Naive thymus-derived CD4-positive, alpha-beta T cell (primary cell): ENCODE measurements at places on chromosomes 1 and 21. TPM values are rescaled to one million over a fixed set of nuclear protein-coding genes. Genes with fewer than 3 reads are reported as not detected.

GRCh38 chr1:25624156-25624555 lies 7.6 kb downstream of the MAN1C1 start:
- H3K36me3 ChIP-seq: peaks cover 6% of the 10 kb centered on the region
- DNase-seq: peak; percentile 43
- H3K27ac ChIP-seq: peak overlapping the region; percentile 51
- H3K27me3 ChIP-seq: no peaks in the 10 kb centered on the region

DNA sequence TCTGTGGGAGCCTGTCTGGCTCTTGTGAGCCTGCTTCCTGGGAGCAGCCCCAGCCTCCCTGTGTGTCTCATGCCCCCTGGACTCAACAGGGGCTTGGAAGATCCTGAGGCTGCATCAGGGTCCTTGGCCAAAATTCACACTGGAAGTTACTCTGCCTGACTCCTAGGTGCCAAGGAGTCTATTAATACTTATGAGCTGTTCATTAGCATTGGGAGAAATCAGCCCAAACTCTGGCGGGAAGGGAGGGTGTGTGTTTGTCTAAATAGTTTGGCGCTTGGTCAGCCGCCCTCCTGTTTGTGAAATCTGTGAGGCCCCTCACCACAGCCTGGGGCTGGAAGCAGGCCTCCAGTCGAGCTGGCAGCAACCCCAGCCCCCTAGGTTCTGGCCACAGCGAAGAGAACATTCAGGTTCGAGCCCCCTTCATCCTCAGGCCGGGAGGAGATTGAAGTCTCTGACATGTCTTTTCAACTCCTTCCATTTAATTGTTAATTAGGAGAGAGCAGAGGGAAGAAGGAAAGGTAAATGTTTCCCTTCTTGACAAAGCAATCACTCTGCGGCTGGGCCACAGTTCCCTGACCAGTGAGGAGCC lies 82.1 kb upstream of the F3 start:
- H3K4me1 ChIP-seq: no peaks in the 10 kb centered on the region
- no peaks in the 10 kb centered on the region for H3K36me3 ChIP-seq
- no peak overlapping the region for H3K27ac ChIP-seq
- DNase-seq: no peak
- no peak overlapping the region for H3K4me3 ChIP-seq

DNA sequence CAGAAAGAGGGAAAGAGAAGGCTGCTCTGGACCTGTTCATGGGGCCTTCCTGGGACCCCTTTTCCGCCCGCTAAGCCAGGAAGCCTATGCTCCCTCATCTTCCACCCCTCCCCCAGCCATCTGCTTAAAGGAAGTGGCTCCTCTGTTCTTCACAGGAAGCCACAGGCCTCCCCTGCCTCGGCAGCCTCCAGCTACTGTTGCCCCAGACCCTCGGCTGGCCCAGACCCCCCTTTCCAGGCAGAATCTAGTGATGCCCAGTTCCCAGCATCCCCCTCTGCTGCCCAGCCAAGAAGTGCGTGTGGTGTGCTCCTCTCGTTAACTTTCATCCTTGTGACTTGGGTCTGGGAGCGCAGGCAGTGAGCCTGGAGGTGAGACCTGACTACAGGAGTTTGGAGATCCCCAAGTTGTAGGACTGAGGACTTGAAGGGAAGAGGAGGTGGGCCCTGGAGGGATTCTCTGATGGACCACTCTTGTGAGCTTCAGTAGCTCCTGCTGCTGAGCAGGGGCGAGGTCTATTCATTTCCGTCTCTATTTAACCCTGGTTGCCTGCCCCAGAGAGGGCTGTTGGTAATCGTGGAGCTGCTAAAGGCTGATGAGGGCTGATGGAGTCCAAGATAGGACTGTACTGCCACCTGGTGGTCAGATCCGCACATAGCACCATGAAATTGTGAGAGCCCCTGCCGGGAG lies 9.1 kb downstream of the IFI6 start:
- peaks cover 16% of the 10 kb centered on the region for H3K36me3 ChIP-seq
- peaks cover 38% of the 10 kb centered on the region for H3K4me1 ChIP-seq
- H3K27ac ChIP-seq: peak overlapping the region; percentile 81
- peak overlapping the region; percentile 64 for H3K4me3 ChIP-seq
- H3K27me3 ChIP-seq: no peaks in the 10 kb centered on the region
- DNase-seq: peak; percentile 94

- H3K4me3 ChIP-seq: no peak overlapping the region
- no peak overlapping the region for H3K27ac ChIP-seq
- H3K27me3 ChIP-seq: no peaks in the 10 kb centered on the region
- H3K36me3 ChIP-seq: no peaks in the 10 kb centered on the region
- no peak for DNase-seq
Measured at GRCh38 chr1:174116042-174116441, 43.3 kb upstream of the RABGAP1L start.

DNA sequence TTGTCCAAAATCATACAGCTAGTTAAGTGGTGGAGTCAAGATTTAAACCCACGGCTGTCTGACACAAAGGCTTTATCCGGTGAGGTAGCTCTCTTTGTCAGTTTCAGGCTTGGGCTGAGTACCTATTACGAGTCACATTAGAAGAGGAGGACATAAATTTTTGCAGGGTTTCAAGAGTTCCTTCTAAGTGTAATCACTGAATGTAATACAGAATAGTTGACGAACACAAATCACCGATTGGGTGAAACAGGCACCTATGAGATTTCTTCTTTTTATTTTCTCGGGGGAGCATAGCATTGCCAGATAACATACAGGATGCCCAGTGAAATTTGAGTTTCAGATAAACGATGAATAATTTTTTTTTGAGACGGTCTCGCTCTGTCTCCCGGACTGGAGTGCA lies 847 bp downstream of the PSMD4 start:
- H3K4me1 ChIP-seq: peaks cover 6% of the 10 kb centered on the region
- H3K36me3 ChIP-seq: no peaks in the 10 kb centered on the region
- DNase-seq: no peak
- H3K27ac ChIP-seq: peak overlapping the region; percentile 79

DNA sequence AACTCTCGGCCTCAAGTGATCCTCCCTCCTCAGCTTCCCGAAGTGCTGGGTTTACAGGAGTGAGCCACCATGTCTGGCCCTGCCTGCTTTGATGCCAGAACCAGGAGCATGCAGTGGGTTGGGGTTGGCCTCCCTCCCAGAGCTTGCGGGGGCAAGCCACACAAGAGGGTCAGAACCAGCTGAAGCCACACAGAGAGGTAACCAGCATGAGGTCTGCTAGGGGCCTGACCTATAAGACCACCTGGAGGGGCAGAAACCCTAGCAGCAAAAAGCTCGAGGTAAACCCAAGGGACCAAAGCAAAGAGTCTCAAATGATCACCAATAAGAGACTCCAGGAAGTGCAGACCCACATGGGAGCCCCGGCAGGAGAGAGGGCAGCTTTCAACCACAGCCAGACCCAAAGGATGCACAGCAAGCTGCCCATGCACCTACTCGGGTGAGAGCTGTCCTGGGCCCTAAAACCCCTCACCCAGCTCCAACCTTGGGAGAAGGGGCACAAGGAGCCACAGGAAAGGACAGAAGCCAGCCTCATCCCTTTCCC lies 81.2 kb downstream of the TOMM20 start:
- H3K27ac ChIP-seq: no peak overlapping the region
- H3K4me3 ChIP-seq: no peak overlapping the region
- H3K4me1 ChIP-seq: no peaks in the 10 kb centered on the region
- H3K27me3 ChIP-seq: no peaks in the 10 kb centered on the region
- no peaks in the 10 kb centered on the region for H3K36me3 ChIP-seq
- no peak for DNase-seq

The OR6K2 gene
- not detected for total RNA-seq

The DDI2 gene
- 31.0 TPM for total RNA-seq
